ENCODE measurements at places on chromosomes 2 and 18.
A peak's percentile ranks its signal among the peaks of the same experiment; 100 is the strongest.

DNA sequence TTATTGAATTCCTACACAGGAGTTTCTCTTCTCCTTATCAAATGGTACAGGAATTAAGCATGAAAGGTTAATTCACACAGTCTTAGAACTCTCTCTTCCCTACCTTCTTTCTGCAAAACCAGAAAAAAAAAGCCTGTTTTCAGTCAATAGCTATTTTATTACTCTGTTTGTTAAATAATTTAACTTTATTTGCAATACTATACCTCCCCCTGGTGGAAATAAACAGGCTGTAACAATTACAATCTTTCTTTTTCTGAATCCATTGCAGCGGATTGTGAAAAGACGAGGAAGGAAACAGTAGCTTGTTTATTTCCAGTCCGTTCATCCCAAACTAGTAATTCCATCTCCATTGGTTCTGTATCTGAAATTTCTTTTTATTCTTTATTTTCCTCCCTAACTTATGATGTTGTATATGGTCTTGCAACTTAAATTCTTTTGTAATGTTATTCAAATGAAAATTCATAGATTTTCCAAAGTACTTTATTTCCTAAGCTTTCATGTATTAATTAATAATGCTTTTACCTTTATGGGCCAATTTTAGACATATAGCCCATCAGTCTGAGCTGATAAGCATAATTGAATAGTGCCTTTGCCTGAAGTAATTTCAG, 165.2 kb downstream of the SH3BP4 start:
- DNase-seq, result peak; percentile 0

DNA sequence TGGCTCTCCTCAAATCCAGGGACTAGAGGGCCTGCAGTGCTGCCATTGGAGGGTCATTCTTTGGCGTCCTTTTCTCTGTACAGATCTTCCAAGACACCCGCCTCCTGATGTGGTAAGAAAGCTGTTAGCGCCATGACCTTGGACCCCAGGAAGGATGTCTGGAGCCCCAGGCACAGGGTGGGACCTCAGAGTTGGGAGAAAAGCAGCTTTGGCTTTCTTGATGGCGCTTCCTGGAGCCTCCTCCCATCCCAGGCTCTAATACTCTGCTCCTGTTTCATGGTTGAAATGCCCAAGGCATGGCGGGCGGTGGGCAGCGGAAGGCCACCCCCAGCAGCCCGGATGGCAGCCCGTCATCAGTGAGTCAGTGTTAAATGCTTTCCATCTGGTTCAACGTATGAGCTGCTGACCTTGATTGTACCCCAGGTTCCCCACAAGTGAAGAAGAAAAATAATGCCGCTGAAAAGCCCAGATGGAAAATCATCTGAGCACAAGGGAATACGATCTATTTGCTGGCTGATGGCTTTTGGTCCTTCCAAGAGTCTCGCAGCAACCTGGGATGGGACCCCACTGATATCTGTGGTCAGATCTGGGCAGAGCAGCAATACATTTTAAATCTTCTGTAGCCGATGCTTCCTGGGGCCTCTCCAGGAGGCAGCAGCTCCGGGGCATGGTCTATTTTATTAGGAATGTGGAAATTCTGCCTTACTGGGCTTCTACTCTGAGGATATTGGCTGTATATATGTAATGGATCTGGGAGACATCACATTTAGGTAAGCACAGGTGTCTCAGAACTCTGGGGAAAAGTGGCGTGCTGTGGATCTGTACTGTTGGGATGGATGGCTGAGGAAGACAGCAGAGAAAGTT, 15.1 kb downstream of the ACKR3 start:
- DNase-seq, result no peak

DNA sequence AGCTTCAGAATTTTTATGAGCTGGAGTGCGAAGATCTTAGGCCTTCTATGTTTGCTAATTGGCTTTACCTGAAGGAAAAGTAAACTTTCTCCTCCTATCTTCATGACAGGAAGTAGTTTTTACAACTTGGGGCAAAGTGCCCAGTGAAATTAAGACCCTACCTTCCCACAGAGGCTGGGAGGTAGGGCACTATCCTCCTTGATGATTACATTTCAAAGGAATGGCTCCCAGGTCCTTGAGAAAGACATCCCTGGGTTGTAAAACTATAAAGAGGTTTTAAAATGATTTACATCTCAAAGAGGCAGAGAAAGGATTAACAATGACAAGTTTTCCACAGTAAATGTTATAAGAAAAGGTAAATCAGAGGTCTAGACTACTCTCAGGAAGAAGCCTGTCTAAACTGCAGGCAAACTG, 155.8 kb downstream of the CDH7 start:
- no peak for DNase-seq

- no peak for DNase-seq
Observed at GRCh38 chr2:5798084-5798483, 105.9 kb downstream of the SOX11 start.

GRCh38 chr2:138652378-138652777, 127.8 kb downstream of the NXPH2 start:
- no peak for DNase-seq

DNA sequence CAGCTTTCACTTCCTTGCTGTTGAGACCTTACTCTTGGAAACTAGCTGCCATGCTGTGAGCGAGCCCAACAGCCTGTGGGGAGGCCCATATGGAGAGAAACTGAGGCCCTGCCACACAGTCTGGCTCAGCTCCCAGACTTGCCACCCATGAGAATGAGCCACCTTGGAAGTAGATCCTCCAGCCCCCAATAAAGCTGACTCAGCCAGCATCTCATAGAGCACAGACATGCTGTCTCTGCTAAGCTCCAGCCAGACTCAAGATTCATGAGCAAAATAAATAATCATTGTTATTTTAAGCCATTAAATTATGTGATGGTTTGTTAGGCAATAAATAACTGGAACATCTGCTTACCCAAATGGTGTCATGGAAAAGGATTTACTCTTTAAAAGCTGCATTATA, 53.6 kb upstream of the DDX18 start:
- no peak for DNase-seq

- DNase-seq, result no peak
Observed at GRCh38 chr2:44778221-44778654, 163.3 kb upstream of the SIX3 start.

DNA sequence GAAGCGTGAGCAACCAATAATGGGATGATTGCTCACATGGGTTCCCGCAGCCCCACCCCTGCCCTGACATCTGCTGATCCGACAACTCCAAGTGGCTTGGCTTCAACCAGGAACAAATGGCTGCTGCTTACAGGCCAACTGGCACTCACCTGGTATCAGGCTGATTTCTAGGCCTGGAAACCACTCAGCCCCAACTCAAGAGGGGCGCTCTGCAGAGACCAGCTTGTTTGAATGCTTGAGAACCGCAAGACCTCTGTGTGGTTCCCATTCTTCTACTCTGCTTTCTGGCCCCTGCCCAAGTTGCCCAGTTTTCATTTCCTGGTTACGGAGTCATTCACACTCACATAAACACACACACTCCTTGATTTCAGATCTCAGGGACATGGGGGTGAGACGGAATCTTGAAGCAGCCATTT, 52.0 kb downstream of the TNP1 start:
- DNase-seq, result no peak

Measured in cerebellar nuclear complex (tissue), 1 donor.